Stimulated activated CD4-positive, alpha-beta T cell treated with anti-CD3 and anti-CD28 coated beads, Interleukin-2, amount 100 ng/mL, for 24 hours (primary cell): ENCODE measurements at places on chromosomes 3 and 15.

GRCh38 chr3:13022348-13023234 is 50.6 kb downstream of the IQSEC1 start:
- DNase-seq: no peak

DNA sequence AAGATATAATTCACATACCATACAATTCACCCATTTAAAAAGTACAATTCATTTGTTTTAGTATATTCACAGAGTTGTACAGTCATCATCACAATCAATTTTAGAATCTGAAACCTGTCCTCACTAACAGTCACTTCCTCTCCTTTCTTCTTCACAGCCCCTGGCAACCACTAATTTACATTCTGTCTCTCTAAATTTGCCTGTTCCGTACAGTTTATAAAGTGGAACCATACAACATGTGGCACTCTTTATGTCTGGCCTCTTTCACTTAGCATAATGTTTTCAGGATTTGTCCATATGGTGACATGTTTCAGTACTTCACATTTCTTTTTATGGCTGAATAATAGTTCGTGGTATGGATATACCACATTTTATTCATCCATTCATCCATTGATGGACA is 22.7 kb downstream of the ERICH6 start:
- DNase-seq: no peak

DNA sequence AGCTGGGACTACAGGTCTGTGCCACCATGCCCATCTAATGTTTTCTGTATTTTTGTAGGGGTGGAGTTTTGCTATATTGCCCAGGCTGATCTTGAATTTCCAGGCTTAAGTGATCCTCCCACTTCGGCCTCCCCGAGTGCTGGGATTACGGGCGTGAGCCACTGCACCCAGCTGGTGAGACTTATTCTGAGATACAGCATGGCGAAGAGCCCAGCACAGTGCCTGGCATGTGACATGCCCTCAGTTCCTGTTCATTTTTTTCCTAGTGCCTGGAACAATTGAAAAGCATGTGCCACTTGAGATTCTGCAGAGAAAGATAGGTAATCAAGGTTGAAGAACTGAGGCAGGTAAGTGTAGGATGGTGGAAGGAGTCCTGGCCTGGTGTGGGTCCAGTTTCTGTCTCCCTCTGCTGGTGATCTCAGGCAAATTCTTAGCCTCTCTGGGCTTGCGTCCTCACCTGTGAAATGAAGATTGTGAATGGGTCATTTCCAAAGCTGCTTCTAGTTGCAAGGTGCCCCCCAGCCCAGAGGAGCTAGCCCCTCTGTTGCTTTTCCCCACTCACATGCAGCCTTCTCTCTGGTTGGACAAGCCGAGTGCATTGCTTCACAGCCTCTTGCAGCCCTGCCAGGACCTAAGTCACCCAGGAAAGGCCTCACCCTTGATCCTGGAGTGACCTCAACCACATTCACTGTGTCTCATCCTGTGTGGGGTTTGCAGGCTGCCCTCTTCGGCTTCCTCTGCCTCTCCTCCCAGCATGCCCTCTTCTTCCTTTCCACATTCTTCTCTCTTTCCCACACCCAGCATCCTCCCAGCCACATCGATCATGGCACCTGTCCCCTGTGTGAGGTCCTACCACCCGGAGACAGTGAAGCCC is 4.3 kb upstream of the RHCG start:
- no peak for DNase-seq

GRCh38 chr3:165635791-165636683 is 201.2 kb downstream of the BCHE start:
- DNase-seq: no peak

GRCh38 chr3:133542871-133543270 is 30.6 kb upstream of the CDV3 start:
- no peak for DNase-seq

GRCh38 chr15:33314069-33314468 is 3.3 kb downstream of the RYR3 start:
- DNase-seq: no peak

- DNase-seq: no peak
Measured at GRCh38 chr3:157166561-157166960, 6.6 kb upstream of the CCNL1 start.

- DNase-seq: no peak
Measured at GRCh38 chr3:172300862-172301261, 147.4 kb downstream of the GHSR start.

GRCh38 chr15:62766599-62766998 is 275.9 kb upstream of the TPM1 start:
- no peak for DNase-seq

GRCh38 chr3:17939157-17939556 is 196.7 kb upstream of the TBC1D5 start:
- no peak for DNase-seq

DNA sequence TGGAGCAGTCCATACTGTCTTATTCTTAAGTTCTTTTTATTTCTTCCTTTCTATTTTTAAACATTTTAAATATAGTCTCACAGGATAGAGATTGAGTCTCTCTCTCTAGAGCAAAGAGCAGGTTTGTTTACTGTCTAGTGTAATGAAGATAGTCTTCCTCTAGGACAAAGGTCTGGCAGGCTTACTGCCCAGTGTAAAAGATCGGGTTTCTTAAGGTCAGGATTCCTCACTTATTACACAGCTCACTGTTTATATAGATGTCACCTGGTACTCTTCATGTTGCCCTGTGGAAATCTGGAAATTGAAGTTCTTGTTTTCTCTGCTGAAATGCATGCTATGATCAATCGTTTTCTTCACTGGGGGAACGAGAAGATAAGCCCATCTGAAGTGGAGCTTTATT is 76.0 kb downstream of the ZBBX start:
- DNase-seq: no peak

DNA sequence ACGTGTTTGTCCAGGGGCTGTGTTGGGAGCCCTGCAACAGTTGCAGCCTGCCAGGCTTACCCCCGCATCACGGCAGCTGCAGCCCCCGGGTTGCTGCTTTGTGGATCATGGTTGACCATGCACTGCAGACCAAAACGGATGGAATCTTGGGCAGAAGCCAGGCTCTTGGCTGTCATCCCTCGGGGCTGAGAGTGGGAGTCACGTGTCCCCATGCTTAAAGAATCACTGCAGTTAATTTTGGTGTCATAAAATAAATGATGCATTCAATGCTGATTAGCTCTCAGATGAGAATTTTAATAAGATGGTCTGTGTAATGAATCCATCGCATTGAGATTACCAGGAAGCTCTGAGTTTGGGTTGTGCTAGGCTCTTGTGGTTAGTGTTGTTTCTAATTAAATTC is 115.6 kb downstream of the CHDH start:
- no peak for DNase-seq

GRCh38 chr3:74066456-74066855 is 441.7 kb upstream of the PDZRN3 start:
- DNase-seq: no peak
